ENCODE measurements at places on chromosomes 4 and X.
A peak's percentile ranks its signal among the peaks of the same experiment; 100 is the strongest.

DNA sequence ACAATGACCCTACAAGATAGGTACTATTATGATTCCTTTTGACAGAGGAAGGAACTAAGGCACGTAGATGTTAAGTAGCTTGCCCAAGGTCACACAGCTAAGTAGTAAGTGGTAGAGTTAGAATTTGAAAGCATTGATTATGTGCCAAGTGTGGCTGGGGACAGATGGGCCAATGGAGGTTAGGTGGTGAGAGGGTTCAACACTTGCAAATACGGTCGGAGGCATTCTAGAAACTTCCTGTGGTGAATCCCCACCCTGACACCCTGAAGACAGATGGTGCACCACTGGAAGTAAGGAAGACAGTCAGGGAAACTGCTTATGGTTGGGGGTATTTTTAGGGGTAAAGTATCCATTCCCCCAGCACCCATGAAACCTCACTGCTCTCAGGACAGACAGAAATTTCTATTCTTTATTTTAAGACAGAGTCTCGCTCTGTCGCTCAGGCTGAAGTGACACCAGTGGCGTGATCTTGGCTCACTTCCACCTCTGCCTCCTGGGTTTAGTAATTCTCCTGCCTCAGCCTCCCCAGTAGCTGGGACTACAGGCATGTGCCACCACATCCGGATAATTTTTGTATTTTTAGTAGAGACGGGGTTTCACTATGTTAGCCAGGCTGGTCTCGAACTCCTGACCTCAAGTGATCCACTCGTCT is 142.5 kb downstream of the RASL11B start:
- no peak for DNase-seq

DNA sequence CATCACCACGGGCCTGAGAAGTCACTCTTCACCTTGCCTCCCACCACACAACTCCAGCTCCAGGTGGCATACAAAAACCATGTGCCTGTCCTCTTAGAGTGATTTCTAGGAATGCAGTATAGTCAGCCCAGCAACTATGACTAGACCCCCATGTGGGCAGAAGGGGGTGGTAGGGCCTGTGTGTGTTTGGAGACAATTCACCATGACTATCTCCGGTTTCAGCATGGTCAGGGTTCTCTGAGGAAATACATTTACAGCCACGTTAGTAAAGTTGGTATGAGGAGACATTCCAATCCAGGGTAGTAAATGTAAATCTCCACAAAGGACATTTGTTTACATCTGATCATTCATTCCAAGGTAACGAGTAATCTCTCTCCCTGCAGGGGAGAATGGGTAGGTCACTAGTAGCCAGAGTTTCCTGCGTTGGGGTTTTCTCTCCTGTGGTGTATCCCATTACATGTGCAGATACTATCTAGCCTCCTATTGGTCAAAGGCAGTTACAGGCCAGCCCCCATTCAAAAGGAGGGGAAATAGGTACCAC is 4.2 kb upstream of the MTMR1 start:
- peak; percentile 85 for DNase-seq

DNA sequence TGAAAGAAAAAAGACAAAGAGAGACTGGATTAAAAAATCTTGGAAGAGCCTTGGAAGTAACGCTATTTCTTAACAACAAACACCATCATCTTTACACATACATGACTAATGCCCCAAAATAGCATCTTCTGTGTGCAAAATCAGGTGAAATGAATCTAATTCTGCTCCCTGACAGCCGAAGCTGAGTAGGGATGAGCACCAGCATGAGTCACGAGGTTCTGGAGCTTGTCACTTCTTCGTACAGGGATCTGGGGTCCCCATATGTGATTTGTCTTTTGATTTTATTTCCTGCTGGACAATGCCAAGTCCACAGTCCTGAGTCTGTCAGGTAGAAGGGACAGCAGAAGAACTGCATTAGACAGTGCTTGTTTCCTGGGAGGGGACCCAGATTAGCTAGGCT is 55.9 kb downstream of the OSTC start:
- no peak for DNase-seq

- DNase-seq = no peak
Observed at GRCh38 chr4:74038086-74038424, 434 bp downstream of the CXCL3 start.

- DNase-seq = no peak
Observed at GRCh38 chr4:153466949-153467896, 1.1 kb downstream of the TMEM131L start.

DNA sequence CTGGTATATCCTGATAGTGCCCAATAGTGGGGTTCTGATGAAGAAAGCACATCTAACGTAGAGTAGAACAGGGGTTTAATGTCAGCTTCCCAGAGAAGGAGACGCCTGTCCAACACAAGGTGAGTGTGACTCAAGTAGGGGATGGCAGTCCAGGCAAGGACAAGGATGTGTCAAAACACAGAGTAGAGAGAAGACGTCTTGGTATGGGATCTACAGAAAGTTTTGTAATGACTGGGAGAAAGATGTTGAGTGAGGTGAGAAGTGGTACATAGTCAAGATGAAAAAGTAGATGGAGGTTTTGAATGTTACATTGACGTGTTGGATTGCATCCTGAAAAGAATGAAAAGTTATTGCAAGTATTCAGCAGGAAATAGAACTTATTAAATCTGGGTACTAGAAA is 124.4 kb downstream of the TMA16 start:
- no peak for DNase-seq

- peak; percentile 66 for DNase-seq
Observed at GRCh38 chrX:17032351-17032750, 85.9 kb downstream of the REPS2 start.

GRCh38 chr4:41455206-41455605 is 82.8 kb upstream of the LIMCH1 start:
- DNase-seq = no peak

DNA sequence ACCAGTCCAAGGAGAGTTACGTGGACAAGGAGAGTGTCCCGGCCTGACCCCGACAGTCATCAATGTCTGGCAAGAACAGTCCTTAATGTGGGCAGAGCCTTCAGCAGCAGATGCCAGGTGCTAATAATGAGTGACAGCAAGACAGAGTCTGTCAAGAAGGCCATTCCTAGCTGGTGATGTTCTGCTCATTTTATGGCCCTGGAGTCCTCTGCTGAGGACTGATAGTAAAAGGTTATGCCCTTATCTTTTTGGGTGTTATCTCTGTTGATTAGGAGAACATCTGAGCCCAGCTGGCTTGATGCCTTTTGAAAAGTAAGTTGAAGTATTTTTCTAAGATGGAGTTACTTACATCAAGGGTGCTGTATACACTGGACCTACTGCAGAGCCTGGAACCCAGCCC is 67.3 kb downstream of the SLC34A2 start:
- DNase-seq = no peak

DNA sequence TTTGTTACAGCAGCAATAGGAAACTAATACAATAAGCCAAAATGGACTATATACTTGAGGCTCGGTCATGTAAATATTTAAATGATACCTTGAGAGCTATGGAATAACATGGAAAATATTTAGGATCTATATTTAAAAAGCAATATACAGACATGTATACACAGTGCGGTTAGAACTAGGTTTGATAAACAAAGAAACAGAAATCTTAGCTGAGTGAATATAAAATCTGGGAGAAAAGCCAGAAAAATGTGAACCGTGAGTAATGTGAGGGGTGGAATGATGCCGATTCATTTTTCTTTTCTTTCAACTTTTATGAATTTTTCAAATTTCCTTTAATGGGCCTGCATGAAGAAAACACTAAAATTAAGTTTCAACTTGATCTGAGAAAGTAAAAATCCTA is 104.1 kb downstream of the ATXN3L start:
- DNase-seq = no peak

GRCh38 chr4:138063581-138063980 is 178.6 kb downstream of the SLC7A11 start:
- DNase-seq = no peak

DNA sequence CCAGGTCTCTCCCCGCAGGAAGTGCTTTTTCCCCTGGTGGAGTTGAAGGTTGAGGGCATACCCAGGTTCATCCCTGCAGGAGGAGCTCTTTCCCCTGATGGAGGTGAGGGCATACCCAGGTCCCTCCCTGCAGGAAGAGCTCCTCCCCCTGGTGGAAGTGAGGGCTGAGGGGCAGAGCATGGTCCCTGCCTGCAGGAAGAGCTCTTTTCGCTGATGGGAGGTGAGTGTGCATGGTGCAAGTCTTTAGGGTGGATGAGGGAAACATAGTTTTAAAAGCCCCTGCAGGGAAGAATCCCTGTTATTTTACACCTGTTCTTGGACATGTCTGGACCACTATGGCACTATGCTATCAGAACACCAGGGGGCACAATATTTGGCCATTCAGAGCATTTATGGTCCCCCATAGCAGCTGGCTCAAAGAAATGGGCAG is 43.7 kb upstream of the PUDP start:
- DNase-seq = no peak
